ENCODE measurements at places on chromosomes 12 and 14.

- DNase-seq: no peak
Measured at GRCh38 chr12:2924019-2924418, 33.3 kb downstream of the TULP3 start.

GRCh38 chr14:90491221-90491885 lies 94.5 kb downstream of the CALM1 start:
- DNase-seq: no peak

DNA sequence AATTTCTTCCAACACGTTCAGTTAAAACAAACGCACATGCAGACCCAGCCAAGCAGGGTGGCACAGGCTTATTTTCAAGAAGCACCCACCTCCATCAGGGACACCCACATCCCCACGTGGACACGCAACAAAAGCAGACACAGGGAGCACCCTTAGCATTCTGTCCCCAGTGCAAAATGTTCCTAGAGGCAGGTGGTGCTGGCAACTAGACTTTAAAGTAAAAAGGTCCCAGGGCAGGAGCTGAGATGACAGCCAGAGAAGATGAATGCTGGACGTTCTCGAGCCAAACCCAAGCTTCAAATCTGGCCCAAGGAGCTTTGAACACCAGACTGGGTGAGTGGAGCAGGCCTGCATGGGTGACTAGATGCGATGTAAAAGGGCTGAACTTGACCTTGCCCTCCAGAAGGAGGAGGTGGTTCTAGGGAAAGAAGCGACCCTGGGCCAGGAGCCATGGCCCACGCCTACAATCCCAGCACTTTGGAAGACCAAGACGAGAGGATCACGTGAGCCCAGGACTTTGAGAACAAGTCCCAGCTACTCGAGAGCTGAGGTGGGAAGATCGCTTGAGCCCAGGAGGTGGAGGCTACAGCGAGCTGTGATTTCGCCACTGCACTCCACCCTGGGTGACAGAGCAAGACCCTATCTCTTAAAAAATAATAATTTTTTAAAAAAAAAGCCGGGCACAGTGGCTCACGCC lies 47.3 kb downstream of the KDM2B start:
- no peak for DNase-seq

DNA sequence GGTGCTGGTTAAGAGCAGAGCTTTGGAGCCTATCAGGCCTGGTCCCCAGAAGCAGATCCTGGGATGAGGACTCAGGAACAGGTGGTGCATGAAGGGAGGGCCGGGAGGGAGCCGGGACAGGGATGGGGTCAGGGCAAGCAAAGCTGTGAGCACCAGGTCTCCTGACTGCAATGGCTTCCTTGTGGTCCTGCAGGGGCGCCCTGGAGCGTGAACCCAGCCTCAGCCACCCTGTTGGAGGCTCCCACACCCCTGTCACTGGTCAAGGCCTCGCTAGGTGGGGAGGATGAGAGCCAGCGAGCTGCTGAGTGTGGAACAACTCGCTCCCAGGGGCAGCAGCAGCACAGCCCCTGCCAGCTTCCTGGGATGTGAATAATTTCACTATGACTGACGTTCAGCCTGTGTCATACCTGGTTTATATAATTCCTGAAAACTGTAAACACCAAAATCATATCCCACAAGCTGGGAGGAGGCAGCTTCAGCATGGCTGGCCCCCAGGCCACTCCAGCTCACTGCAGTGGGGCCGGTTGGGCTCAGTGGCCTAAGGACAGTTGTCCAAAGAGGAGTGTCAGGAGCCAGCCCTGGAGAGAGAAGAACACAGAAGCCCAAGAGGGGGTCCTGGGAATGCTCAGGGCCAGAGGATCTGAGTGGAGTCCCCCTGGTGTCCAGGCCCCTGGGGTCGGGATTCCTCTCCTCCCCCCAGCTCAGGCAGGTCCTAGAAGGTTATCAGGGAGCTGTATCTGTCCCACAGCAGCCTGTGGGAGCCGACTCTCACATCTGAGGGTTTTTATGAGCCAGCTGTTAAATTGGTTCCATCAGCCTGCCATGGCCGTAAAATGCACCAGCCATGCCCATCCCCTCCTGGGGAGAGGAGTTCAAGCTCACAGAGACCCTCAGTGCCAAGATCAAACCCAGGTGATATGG lies 272.9 kb downstream of the ADGRD1 start:
- no peak for DNase-seq

GRCh38 chr12:105523164-105524057 lies 192.9 kb downstream of the C12orf75 start:
- DNase-seq: no peak

- no peak for DNase-seq
Measured at GRCh38 chr12:75713434-75713833, 202.0 kb upstream of the KRR1 start.

Measured in stimulated activated CD8-positive, alpha-beta memory T cell treated with anti-CD3 and anti-CD28 coated beads, Interleukin-7, amount 100 ng/mL, for 48 hours (primary cell).